Osteocyte (in vitro differentiated cells): ENCODE measurements at places on chromosomes 2 and 18. TPM values are rescaled to one million over a fixed set of nuclear protein-coding genes. Genes with fewer than 3 reads are reported as not detected.

GRCh38 chr2:6823111-6823510 lies 42.6 kb downstream of the CMPK2 start:
- H3K27me3 ChIP-seq: no peaks in the 10 kb centered on the region
- no peak overlapping the region for H3K27ac ChIP-seq
- DNase-seq: no peak

GRCh38 chr18:55351980-55352714 lies 235.8 kb downstream of the TCF4 start:
- H3K27me3 ChIP-seq: no peaks in the 10 kb centered on the region
- no peak for DNase-seq
- peaks cover 8% of the 10 kb centered on the region for H3K36me3 ChIP-seq
- H3K4me3 ChIP-seq: no peak overlapping the region

DNA sequence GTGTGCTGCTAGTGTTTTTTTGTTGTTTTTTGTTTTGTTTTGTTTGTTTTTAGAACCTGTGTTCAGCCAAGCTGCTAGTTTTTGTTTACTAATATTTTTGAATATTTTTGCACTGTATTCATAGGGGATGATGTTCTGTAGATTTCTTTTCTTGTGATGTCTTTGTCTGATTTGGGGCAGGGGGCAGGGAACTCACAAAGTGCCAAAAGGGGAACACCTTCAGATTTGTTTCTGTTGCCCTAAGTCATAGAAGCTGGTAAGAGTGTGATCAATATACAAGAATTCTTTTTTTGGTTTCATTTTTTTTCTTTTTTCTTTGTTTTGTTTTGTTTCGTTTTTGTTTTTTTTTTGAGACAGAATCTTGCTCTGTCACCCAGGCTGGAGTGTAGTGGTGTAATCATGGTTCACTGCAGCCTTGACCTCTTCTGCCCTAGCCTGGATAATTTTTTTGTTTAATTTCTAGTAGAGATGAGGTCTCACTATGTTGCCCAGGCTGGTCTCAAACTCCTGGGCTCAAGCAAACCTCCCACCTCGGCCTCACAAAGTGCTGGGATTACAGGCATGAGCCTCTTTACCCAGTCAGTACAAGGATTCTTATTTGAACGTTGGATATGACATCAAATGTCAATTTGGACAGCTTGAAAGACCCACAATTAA lies 30.7 kb downstream of the TCF23 start:
- peaks cover 19% of the 10 kb centered on the region for H3K27me3 ChIP-seq
- H3K27ac ChIP-seq: no peak overlapping the region
- no peak overlapping the region for H3K4me3 ChIP-seq
- peaks cover 4% of the 10 kb centered on the region for H3K4me1 ChIP-seq

- no peaks in the 10 kb centered on the region for H3K36me3 ChIP-seq
- DNase-seq: no peak
- H3K27me3 ChIP-seq: peaks cover 17% of the 10 kb centered on the region
- no peak overlapping the region for H3K27ac ChIP-seq
- peaks cover 14% of the 10 kb centered on the region for H3K4me1 ChIP-seq
- H3K4me3 ChIP-seq: no peak overlapping the region
Measured at GRCh38 chr2:236969767-236970655, 115.7 kb upstream of the COPS8 start.

DNA sequence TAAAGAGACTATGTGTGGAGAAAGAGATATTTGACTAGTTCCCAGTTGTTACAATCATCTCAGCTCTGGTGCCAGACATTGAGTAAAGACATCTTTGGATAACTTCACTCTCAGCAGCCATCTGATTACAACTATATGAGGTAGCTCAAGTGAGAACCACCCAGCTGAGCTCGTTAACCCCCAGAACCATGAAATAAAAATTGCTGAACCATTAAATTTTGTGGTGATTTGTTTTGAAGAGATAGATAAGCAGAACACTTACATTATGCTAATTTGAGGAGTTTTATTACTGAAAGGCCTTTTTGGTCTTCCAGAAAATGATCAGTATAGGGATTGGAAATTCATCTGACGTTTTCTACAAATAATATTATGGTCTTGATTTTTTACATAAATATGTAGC lies 101.1 kb downstream of the PMS1 start:
- no peaks in the 10 kb centered on the region for H3K27me3 ChIP-seq
- H3K4me3 ChIP-seq: no peak overlapping the region
- no peaks in the 10 kb centered on the region for H3K4me1 ChIP-seq

DNA sequence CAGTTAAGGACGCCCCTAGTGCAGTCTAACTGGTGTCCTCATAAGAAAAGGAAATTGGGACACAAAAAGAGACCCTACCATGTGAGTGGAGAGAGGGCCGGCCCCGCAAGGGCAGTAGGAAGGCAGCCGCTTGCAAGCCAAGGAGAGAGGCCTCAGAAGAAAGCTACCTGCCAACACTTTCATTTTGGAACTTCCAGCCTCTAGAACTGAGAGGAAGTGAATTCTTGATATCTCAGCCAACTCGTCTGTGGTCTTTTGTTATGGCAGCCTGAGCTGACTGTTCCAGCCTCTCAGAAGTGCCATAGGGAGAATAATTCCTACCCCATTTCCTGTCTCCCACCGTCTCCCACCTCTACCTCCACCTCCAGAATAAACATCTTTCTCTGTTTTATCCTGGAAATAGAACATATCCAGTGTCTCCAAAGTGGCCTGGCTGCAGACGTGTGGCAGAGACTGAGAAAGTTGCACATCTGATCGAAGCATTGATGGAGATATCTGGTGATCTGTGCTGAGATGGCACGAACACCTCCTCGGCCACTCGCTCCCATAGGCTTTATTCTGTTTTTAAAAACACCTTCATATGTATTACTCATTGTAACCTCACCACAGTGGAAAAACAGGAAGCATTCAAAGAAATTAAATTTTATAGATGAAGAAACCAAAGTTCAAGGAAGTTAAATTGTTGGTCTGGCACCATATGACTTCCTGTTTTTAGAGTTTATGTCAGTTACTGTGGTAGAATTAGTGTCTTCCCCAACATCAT lies 39.5 kb upstream of the MARCO start:
- H3K4me3 ChIP-seq: no peak overlapping the region
- peak; percentile 21 for DNase-seq
- no peak overlapping the region for H3K27ac ChIP-seq
- H3K27me3 ChIP-seq: no peaks in the 10 kb centered on the region
- no peaks in the 10 kb centered on the region for H3K36me3 ChIP-seq
- no peaks in the 10 kb centered on the region for H3K4me1 ChIP-seq

DNA sequence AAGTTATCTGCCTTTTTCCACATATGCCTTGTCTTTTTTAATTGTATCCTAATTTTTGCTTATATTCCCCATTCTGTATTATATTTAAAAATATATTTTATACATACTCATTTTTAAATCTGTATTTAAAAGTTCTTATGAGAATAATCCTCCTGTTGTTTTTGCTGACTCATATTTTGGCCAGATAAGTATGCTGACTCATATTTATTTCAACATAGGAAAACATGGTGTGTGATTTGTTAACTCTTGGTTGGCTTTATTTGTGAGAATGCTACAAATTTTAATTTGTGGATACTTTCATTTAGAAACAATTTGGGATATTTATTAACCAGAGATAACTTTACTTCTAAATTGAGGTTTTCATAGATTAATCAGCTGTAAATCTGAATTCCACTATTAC lies 587.7 kb downstream of the CPS1 start:
- H3K4me3 ChIP-seq: no peak overlapping the region
- peak overlapping the region; percentile 45 for H3K27ac ChIP-seq
- DNase-seq: no peak
- H3K27me3 ChIP-seq: no peaks in the 10 kb centered on the region
- H3K4me1 ChIP-seq: peaks cover 10% of the 10 kb centered on the region

DNA sequence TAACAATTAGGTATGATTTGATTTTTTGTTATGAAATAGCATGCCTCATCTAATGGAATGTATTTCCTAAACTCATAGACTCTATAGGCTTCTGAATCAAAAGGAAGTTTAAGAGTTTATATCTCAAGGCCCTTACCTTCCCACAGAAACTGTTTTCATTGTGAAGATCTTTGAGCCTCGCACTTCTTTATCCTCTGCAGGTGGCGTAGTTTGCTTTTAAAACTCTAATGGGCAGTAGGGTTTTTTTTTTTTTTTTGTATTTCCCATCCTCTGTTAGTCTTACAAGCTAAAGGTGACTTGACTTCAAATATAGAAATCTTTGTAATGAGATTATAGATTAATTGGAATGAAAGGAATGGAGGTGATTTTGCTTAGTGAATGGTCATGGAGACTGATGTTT lies 28.3 kb downstream of the DYNC2LI1 start:
- H3K4me3 ChIP-seq: no peak overlapping the region
- DNase-seq: no peak
- H3K4me1 ChIP-seq: peaks cover 4% of the 10 kb centered on the region
- H3K27me3 ChIP-seq: no peaks in the 10 kb centered on the region

GRCh38 chr18:40124107-40124506 lies 1830.9 kb upstream of the PIK3C3 start:
- H3K27me3 ChIP-seq: peaks cover 5% of the 10 kb centered on the region
- no peak overlapping the region for H3K27ac ChIP-seq
- no peak for DNase-seq

GRCh38 chr2:154640000-154640399 lies 58.5 kb upstream of the KCNJ3 start:
- H3K4me3 ChIP-seq: no peak overlapping the region
- H3K4me1 ChIP-seq: no peaks in the 10 kb centered on the region
- H3K27ac ChIP-seq: no peak overlapping the region
- H3K36me3 ChIP-seq: no peaks in the 10 kb centered on the region
- H3K27me3 ChIP-seq: peaks cover under 1% of the 10 kb centered on the region

GRCh38 chr2:199057936-199058335 lies 399.8 kb downstream of the SATB2 start:
- H3K4me3 ChIP-seq: no peak overlapping the region
- H3K27ac ChIP-seq: no peak overlapping the region
- no peaks in the 10 kb centered on the region for H3K27me3 ChIP-seq
- DNase-seq: no peak
- no peaks in the 10 kb centered on the region for H3K36me3 ChIP-seq

DNA sequence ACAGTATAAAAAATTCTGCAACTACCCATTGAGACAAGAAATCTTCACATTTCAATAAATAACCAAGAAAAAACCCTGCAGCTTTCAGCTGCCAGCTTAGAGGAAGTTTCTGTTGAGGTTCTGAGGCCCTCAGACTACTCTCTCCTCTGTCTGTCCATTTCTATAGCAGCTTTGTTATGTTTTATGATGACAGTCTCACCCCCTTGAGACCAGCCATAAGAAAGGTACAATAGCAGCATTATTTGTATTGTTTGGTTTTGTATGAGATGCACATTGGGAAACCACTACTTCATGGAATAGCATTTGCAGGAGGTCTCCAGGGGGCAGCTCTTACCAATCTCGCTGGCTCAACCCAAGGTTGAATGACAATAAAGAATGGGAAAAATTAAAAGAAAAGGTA lies 334.6 kb upstream of the VRK2 start:
- no peaks in the 10 kb centered on the region for H3K27me3 ChIP-seq
- peaks cover 7% of the 10 kb centered on the region for H3K4me1 ChIP-seq
- H3K4me3 ChIP-seq: no peak overlapping the region

DNA sequence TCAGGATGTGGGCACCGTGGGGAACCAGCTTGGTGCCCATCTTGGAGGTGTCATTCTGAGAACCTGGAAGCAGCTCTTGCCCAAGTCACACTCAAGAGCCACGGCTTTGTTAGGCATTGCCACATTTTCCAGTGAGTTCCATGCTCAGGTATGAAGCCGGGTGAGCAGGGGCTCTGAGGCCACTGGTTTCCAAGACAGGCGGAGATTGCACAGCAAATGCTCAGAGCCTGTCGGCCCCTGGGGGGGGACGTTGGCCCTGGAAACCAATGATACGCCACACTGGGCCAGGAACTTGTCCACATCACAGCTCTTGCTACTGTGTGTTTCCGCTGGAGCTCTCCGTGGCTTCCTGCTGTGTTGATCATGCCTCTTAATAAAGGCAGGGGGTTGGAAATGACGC lies 52.5 kb upstream of the SALL3 start:
- no peaks in the 10 kb centered on the region for H3K27me3 ChIP-seq
- H3K36me3 ChIP-seq: no peaks in the 10 kb centered on the region
- no peak overlapping the region for H3K4me3 ChIP-seq
- DNase-seq: no peak
- no peaks in the 10 kb centered on the region for H3K4me1 ChIP-seq
- H3K27ac ChIP-seq: no peak overlapping the region

DNA sequence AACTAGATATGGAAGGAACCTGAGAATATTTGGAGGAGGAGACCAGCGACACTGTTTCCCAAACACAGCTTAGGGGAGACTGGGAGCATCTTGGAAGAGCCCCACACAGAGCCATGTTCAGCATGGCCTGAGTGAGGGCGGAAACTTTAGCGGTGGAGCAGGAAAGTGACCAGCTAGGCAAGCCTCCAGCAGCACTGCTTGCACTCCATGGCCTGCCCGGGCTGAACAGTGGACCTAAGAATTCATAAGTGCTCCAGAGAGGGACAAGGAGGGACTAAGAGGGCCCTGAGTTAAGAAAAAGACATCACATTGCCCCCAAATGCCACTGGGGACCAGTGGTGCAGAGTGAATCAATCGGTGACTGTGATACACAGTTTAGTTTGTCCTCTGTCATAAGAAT lies 566.4 kb downstream of the TNS1 start:
- H3K36me3 ChIP-seq: no peaks in the 10 kb centered on the region
- no peak for DNase-seq
- H3K27ac ChIP-seq: no peak overlapping the region

- H3K36me3 ChIP-seq: peaks cover 38% of the 10 kb centered on the region
- peaks cover 5% of the 10 kb centered on the region for H3K4me1 ChIP-seq
- no peak overlapping the region for H3K27ac ChIP-seq
- no peak for DNase-seq
Measured at GRCh38 chr2:74095632-74096031, 52.1 kb downstream of the BOLA3 start.

Gene VWC2L
- not detected in 2 replicates for total RNA-seq

Gene MAPRE3
- total RNA-seq: 9.4 and 9.5 TPM in 2 replicates

Gene CHRNG
- not detected in 2 replicates for total RNA-seq

Gene ARHGAP15
- not detected in 2 replicates for total RNA-seq

Gene CYP27C1
- total RNA-seq: 21.9 and 24.9 TPM in 2 replicates

Gene RUFY4
- not detected in 2 replicates for total RNA-seq

Gene DYSF
- 68.8 and 72.0 TPM in 2 replicates for total RNA-seq

Gene TSPYL6
- total RNA-seq: not detected in 2 replicates

Gene ZBTB7C
- total RNA-seq: 0.11 and 0.16 TPM in 2 replicates
